ENCODE measurements at places on chromosomes 1 and 21.
A peak's percentile ranks its signal among the peaks of the same experiment; 100 is the strongest.

DNA sequence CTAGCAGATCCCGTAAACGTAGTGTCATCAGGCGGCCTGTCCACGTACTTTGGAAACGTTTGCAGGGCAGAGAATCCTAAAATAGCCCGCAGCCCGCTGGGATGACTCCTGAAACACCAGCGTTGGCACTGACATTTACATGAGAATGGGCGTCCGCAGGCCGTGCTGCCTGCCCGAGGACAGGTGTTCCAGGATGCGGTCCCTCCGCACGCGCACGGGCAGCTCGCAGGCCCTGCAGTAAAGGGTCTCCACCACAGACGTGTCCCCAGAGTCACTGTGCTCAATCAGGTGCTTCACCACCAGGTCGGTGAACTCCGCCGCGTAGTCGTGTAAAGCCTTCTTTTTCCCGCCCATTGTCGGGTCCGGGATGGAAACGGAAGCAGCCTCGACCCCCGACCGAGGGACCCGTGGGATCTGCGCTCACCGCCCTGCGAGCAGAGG, 5.8 kb upstream of the CCDC27 start:
- no peak for DNase-seq

- DNase-seq, result no peak
These were observed 236.2 kb upstream of the RRP15 start for GRCh38 chr1:218048828-218049420.

GRCh38 chr1:39992234-39992633, 37.3 kb downstream of the MFSD2A start:
- DNase-seq, result no peak

DNA sequence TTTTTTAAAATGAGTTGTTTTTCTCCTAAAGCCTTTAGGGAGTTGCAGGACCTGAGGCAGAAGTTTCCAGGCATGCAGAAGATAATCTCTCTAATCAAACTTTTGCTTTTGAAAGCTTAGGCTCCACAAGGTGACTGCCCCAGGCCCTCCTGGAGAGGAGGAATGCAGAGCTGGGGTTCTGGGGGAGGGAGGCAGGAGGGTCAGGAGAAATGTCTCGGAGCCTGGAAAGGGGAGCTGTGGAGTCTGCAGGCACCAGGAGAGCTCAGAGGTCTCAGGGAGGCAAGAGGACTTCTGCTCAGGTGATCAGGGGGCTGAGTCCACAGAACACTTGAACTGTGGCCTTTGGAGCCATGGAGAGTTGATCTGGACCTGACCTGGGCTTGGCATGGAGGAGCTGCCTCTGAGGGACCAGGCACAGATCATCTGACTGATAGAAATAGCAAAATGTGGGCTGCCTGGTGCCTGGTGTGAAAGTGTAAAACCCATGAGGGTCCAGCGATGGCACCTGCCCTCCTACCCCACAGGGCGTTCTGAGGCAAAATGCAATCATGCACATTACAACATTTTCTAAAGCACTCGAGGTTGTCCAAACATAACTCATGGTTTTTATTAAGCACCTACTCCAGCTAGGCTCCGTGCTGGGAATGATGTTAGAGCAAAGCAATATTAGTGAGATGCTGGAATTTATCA, 10.0 kb upstream of the ABCG1 start:
- DNase-seq, result no peak

DNA sequence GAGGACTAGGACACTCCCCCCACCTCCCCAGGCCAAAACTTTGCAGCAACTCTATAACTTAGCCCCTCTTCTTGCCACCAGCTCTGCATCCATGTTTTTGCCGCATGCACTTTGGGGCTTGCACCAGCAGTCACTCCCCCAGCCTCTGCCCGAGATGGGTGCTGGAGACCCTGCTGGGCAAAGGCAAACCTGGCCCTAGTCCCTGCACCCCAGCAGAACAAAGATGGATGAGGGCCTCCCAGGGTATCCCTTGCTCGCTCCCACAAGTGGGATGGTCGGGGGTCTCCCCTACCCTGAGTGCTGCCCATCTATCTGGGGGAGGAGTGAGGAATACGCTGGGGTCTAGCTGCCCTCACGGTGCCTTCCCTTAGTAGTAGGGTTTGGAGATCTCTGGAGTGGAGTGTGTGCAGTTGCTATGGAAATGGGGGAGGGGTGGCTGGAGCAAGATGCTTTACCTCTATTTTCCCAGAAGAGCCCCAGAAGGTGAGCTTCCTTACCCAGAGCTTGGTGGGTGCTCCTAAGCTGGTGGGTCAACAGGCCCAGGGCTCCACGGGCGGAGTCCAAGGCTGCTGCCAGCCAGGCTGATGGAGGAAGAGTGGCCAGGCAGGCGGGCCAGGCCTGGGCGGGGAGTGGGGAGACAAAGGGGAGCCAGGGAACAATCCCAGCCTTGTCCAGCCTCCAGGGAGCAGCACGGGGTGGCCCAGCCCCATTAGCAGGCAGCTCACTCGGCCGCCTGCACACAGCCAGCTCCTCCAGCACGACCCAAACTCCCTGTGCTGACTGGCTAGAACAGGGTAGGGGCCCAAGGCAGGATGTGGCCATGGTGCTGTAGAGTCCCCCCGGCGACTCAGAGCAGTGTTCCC, at the start of gene PAQR6:
Gene PAQR6 (minus strand): TSS at position 597 of the 863 bp plus-strand sequence. CDS start 1,325 bp downstream, outside the sequence.
- no peak for DNase-seq

GRCh38 chr1:36463463-36463802, 751 bp downstream of the MRPS15 start:
- DNase-seq, result no peak

DNA sequence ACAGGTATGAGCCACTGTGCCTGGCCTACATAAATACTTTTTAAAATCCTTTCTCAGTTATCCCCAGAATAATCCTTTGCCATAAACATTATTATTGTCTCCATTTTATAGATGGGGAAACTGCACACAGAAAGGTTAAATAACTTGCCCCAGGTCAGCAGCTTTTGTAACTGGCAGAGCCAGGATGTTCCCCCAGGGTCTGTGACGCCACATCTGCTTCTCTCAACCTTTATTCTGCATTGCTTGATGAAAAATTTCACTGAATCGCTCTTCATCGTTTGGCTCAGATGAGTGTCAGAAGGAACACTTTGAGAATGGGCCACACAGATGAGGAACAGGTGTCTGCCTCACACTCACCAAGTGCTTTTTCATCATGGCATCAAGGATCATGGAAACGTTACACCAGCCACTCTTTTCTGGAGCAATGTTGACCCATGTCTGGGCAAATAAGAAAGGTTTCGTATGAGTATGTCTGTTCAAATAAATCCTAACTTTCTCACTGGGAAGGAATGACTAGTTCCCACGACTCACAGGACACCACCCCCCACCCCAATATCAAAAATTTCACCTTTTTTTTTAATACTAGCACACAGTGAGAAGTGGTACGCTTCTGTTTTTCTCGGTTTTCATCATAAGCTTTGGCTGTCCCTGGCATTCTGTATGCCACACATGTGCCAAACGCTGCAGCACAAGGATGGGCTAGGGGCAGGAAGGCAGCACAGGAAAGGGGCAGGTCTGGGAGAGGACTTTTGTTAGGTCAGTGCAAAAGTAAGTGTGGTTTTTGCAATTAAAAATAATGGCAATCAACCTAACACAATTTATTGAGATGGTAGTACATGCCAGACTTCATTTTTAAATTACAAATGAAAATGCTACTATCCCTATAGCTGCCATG, 9.0 kb upstream of the PTGFRN start:
- DNase-seq, result no peak

DNA sequence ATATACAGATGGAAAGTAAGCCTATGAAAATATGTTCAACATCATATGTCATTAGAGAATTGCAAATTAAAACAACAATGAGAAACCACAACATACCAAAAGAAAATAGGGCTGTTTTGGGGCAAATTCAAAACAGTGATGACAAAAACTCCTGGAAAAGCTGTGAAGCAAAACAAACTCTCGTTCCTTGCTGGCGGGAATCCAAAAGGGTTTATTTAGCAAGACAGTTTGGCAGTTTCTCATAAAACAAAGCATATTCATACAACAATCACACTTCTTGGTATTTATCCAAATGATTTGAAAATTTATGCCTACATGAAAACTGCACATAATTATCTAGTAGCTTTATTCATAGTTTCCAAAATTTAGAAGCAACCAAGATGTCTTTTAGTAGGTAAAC, 44.4 kb downstream of the COL11A1 start:
- no peak for DNase-seq

DNA sequence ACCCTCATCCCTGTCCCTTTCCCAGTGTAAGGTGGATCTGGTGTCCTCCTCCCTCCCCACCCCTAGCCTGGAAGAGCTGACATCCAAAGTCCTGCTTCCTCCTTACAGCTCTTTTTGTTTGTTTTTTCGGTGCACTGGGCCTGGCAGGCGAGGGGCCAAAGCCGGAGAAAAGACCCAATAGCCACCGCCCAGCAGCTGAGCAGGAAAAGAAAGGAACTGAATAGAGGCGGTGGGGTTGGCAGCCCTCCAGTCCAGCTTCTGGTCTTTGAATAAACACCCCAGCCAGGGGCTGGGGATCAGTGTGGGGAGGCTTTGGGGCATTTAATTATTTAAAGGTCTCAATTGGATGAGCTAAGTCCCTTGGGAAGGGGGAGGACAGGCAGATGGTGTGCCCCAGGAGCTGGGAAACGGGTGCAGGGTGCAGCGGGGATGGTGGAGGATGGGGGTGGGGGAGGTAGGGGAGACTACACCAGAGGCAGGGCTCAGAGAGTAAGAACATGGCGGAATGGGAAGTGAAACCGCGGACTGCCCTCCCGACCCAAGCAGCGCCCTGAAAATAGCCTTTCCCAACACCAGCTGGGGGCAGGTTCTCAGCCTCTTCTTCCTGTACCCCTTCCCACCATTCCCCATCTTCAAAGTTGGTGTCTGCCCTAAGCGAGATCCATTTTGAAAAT, 20.2 kb downstream of the BTG2 start:
- DNase-seq, result no peak

DNA sequence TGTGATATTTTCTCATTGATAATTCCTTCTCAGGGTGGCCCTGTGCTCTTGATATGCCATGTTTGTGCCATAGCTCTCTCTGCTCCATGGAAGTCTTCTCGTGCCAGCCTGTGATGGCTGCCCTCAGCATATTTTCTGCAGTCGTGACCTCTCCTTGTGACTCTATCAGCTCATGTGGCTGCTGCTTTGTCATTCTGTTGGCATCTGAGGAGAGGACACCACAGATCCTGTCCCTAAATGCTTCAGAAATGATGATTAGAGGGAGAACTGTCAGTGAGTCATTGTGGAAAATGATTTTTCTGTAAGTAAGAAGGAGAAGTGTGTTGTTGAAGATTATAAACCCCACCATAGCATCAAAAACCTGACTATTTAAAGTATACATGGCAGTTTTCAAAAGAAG, 286.0 kb downstream of the ADGRL2 start:
- no peak for DNase-seq

GRCh38 chr1:62800281-62800680, 16.3 kb downstream of the ATG4C start:
- no peak for DNase-seq

DNA sequence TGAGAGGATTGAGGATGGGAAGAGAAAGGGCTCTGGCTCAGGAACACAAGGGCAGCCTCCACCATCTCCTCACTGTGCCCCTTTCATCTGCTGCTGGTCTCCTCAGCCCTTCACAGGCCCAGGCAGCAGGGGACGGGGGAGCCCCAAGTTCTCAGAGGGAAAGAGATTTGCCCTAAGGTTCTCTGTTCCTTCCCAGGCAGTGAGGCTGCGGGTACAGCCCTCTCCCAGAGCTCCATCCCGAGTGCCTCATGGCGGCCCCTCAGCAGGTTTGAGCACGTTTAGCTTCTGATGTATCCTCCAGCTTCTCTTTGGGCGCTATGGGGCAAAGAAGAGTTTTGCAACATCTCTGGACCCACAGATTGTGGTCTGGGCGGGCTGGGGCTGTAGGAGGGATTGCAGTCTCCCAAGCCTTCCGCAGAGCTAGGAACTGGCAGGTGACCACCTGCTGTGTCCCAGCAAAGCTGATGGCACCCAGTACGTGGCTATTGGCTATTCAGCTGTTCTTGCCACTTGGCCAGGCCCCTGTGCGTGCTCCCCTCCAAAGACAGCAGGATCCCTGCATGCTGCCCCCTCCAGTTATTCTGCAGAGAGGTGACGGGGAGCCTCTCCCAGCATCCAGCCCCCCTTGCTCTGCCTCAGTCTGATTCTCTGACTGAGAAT, 10.1 kb downstream of the DISP3 start:
- DNase-seq, result no peak

DNA sequence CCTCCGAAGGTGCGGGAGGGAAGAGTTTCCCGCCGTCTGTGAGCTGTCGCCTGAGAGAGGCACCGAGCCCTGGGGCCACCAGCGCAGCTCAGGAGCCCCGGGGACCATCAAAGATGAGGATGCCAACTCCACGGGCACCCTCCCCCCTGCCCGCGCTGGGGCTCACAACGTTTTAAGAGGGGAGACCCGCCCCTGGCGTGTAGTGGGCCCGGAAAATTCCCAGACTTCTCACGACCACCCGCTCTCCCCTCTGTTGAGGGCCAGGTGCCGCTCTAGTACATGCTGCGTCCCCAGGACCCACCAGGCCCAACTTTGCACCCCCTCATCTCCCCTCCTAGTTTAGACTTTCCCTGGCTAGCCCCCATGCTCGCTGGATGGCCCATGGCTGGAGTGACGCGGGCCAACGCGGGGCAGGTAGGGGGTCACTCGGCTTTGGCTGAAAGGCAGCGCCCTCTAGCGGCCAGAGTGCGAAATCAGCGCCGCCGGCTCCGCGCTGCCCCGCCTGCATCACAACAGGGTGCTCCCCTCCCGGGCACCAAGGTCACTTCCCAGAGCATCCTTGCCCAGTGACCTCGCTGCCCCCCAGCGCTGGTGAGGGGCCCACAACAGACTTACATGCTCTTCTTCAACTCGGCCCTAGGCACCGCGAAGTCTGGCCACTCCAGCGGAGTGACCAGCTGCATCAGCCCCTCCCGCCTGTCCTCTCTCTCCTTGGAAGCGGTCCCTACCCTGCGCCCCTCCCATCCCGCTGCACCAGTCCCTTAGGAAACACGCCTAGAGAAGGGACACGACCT, 1.8 kb downstream of the CD160 start:
- peak; percentile 49 for DNase-seq

GRCh38 chr1:78094639-78095038, 48.9 kb downstream of the GIPC2 start:
- no peak for DNase-seq

GRCh38 chr1:174077749-174078490, 55.8 kb upstream of the RC3H1 start:
- no peak for DNase-seq

DNA sequence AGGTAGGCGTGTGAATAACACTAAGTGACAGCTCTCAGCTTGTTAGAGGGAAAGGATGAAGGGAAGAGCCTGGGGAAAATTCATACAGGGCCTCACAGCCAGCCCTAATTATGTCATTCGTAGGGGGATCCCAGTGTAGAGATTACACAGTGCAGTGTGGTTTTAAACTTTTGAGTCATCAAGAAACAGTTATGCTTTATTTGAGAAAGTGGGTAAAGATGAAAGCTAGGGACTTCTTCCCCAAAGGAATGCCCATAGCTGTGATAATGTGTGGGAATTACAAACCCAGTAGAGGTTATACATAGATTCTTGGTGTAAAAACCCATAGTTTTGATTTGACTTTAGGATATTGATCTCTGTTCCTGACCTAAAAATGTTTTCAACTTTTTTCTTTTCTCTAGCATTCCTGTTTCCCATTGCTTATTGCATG, 1.9 kb downstream of the TTF2 start:
- DNase-seq, result no peak

All from activated CD4-positive, alpha-beta T cell treated with anti-CD3 and anti-CD28 coated beads, Interleukin-2, amount 50 U/mL, for 4 hours (primary cell).